PC-9 (cell line): ENCODE measurements at places on chromosomes 1 and 21. TPM values are rescaled to one million over a fixed set of nuclear protein-coding genes. Genes with fewer than 3 reads are reported as not detected.

GRCh38 chr1:10701145-10701544 is 95.3 kb downstream of the CASZ1 start:
- H3K36me3 ChIP-seq = no peaks in the 10 kb centered on the region
- H3K27me3 ChIP-seq = no peaks in the 10 kb centered on the region
- no peak for DNase-seq
- H3K4me3 ChIP-seq = no peak overlapping the region

- no peak overlapping the region for H3K27ac ChIP-seq
- no peaks in the 10 kb centered on the region for H3K36me3 ChIP-seq
- no peak overlapping the region for H3K4me3 ChIP-seq
- no peak for DNase-seq
These were observed 50.5 kb downstream of the ZFYVE9 start for GRCh38 chr1:52192436-52192835.

- no peak overlapping the region for H3K4me3 ChIP-seq
- H3K36me3 ChIP-seq = no peaks in the 10 kb centered on the region
- no peaks in the 10 kb centered on the region for H3K27me3 ChIP-seq
- no peak for DNase-seq
- H3K4me1 ChIP-seq = no peaks in the 10 kb centered on the region
These were observed 7.3 kb upstream of the CLSPN start for GRCh38 chr1:35777109-35777508.

CBS gene
- total RNA-seq = 102 and 108 TPM in 2 replicates
